Occipital lobe (tissue), 3 donors: ENCODE measurements at places on chromosomes 1 and 21.

DNA sequence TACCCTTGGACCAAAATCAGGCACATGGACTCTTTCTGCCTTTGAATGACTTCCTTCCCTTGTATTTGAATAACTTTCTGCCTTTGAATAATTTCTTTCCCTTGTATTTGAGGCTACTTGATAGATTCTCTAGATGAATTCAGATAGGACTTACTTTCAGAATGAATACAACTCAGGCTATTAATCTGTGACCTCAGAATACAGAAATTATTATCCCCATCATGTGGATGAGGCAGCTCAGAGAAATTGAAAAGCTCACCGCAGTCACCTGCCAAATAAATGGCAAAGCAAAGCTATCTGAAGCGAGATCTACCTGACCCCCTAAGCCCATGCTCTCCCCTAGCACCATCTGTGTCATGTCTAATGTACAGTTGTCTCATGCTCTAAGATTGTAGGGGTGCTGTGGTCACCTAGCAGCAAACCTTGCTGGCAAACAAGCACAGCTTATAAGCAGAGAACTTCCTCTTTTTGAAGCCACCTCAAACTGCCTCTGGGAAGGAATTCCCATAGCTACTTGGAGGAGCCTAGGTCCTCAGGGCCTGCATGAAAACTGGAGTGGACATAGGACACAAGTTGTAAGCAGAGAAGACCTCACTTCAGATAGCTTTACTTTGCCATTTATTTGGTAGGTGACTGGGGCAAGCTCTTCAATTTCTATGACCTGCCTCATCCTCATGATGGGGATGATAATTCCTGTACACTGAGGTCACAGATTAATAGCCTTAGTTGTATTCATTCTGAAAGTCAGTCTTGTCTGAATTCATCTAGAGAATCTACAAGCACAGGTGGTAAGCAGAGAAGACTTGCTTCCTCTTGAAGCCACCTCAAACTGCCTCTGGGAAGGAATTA, 66.1 kb downstream of the FASLG start:
- DNase-seq, result no peak

- DNase-seq, result no peak
Observed at GRCh38 chr1:25615563-25616094, 962 bp upstream of the MAN1C1 start.

DNA sequence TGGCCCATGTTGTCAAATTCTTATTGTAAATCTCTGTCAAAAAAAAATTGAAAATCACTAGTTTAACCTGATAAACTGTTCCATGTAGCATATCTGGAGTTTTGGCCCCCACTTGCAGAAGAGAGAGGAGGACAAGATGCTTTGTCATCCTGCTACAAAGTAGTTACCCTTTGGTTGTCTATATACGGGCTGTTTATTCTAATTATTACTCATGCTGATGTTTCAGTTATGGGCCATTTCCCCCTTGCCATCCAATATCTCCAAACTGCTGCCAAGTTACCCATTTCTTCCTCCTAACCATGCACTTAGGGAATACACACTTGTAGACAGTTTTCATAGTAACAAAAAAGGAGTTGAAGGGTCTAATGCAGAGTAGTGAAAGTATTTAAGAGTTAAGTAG, 22.6 kb downstream of the STX12 start:
- no peak for DNase-seq

DNA sequence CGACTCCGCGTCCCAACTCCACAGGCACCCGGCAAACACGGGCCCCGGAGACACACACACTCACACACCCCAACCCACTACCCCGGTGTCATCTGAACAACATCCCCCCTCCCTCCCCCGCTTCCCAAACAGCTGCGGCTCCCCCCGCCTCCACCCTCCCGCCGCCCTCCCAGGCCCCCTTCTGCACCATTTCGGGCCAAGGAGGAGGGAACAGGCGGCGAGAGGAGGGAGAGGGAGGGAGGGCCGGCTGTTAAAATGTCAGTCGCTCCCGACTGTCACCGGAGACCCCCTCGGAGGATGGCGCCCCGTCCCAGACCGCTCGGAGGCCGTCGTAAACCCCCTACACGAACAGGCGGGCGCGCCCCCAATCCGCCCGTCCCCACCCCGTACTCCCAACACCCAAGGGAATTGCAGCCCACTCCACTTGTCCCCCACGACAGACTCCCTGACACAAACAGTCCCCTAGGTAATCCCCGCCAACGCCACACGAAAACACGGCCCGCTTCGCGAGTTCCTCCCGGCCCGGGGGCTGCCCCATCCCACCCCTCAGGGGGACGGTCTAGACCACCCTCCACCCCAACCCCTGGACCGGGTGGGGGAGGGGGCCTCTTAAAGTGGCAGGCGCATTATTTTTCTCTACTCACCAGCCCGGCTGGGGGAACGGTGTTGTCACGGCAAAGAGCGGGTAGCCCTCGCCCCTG, 583 bp downstream of the MEF2D start:
- DNase-seq, result peak; percentile 64

DNA sequence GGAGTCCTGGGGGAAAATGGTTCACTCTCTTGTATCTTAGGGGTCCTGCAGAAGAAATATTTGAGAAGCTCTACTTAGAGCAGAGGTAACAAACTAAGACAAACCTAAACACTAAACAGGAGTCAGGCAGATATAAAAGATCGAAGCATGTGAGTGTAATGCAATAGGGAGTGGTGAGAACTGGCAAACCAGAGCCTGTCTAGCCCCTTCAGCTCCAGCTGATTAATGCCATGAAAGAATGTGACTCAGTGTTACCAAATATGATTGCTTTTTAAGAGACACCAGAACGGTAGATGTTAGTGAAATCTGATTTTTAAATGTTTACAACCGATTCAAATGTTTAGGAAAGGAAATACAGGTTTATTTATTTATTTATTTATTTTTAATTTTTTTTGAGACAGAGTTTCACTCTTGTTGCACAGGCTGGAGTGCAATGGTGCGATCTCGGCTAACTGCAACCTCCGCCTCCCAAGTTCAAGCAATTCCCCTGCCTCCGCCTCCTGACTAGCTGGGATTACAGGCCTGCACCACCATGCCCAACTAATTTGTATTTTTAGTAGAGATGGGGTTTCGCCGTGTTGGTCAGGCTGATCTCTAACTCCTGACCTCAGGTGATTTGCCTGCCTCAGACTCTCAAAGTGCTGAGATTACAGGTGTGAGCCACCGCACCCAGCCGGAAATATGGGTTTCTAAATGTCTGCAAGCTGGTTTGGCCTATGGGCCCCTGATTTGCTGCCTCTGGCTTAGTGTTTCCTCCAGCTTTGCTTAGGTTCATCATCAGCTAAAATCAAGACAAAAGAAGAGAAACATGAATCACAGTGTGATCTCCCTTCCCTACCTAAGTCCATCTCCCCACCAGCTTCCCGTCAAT, 12.2 kb downstream of the TXNIP start:
- no peak for DNase-seq

DNA sequence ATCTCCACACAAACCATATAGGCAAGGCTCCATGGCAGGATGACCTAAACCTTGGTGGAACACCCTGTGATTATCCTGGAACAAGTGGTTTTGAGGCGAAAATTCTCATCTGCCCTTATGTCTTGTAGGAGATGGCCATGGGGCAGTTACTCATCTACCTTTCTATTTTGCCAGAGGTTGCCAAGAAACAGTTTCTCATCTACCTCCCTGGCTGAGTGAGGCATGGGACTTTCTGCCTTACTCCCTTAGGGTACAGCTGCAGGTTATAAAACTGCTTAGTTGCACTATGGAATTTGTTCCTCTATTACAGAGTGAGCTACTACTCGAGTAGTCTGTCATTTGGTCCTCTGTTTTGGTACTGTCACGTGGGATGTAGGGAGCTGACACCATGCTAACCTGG, 31.3 kb upstream of the GUCA2A start:
- no peak for DNase-seq
